ENCODE measurements at places on chromosomes 1 and 21. TPM values are rescaled to one million over a fixed set of nuclear protein-coding genes. Genes with fewer than 3 reads are reported as not detected.

- peaks cover 4% of the 10 kb centered on the region for H3K27me3 ChIP-seq
- H3K27ac ChIP-seq: no peak overlapping the region
- H3K4me1 ChIP-seq: peaks cover 38% of the 10 kb centered on the region
- no peak for DNase-seq
- H3K4me3 ChIP-seq: peak overlapping the region; percentile 87
- peaks cover 8% of the 10 kb centered on the region for H3K36me3 ChIP-seq
These were observed 1.2 kb downstream of the MAST2 start for GRCh38 chr1:45804669-45804969.

- H3K36me3 ChIP-seq: no peaks in the 10 kb centered on the region
- H3K27ac ChIP-seq: no peak overlapping the region
- no peaks in the 10 kb centered on the region for H3K4me1 ChIP-seq
These were observed 389.2 kb downstream of the DSCAM start for GRCh38 chr21:40457741-40458140.

GRCh38 chr1:184823080-184823479 is 68.4 kb upstream of the EDEM3 start:
- H3K27me3 ChIP-seq: no peaks in the 10 kb centered on the region
- H3K36me3 ChIP-seq: peaks cover 33% of the 10 kb centered on the region
- H3K4me3 ChIP-seq: no peak overlapping the region
- no peaks in the 10 kb centered on the region for H3K4me1 ChIP-seq
- DNase-seq: no peak

- H3K27ac ChIP-seq: peak overlapping the region; percentile 98
- H3K27me3 ChIP-seq: peaks cover 19% of the 10 kb centered on the region
- H3K36me3 ChIP-seq: no peaks in the 10 kb centered on the region
- peaks cover 89% of the 10 kb centered on the region for H3K4me1 ChIP-seq
These were observed 2.1 kb downstream of the ARHGEF2 start for GRCh38 chr1:155976062-155976912.

AMPD1 gene
- not detected for polyA plus RNA-seq

Measured in immature natural killer cell (primary cell).